ENCODE measurements at places on chromosomes 2 and 18.

- DNase-seq: no peak
Measured at GRCh38 chr2:238636269-238637073, 209.7 kb downstream of the ASB1 start.

GRCh38 chr2:162916286-162916801 lies 77.8 kb upstream of the KCNH7 start:
- DNase-seq: no peak

DNA sequence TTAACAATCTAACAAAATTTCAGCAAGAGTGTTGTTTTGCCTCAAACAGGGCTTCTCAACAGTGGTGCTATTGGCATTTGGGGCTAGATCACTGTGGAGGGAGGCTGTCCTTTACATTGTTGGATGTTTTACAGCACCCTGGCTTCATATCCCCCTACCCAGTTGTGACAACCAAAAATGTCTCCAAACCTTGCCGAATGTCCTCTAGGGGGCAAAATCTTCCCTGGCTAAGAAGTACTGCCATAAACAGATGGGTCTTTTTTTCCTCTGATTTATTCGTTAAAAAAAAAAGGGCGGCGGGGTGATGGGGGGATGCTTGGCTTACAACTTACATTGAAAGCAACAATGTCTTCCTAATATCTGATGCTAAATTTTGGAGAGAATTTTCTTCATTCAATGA lies 207.6 kb upstream of the CCDC150 start:
- DNase-seq: no peak

- no peak for DNase-seq
Measured at GRCh38 chr2:170218456-170218855, 40.5 kb downstream of the MYO3B start.

GRCh38 chr2:232894746-232895145 lies 24.7 kb downstream of the SNORC start:
- peak; percentile 11 for DNase-seq

DNA sequence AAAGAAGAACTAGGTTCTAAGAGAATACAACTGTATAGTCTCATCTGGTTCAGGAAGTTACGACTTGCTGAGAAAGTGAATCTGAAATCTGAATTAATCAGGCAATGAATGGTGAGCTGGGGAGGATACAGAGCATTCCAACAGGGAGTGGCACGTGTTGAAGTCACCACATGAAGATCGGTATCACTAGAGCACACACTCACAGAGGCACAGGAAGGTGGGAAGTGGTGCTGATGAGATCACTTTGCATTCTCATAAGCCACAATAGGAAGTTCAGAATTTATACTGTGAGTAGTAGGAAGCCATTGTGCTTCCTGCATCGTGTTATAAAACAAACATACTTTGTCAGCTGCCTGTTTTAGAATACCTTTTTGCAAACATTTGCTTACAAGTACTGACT lies 615.0 kb upstream of the DDX18 start:
- no peak for DNase-seq

GRCh38 chr18:11981543-11982366 lies 448 bp downstream of the IMPA2 start:
- DNase-seq: no peak

- DNase-seq: no peak
Measured at GRCh38 chr2:127359520-127359919, 28.3 kb downstream of the MAP3K2 start.

- DNase-seq: no peak
Measured at GRCh38 chr2:99957332-99958133, 184.9 kb downstream of the AFF3 start.

DNA sequence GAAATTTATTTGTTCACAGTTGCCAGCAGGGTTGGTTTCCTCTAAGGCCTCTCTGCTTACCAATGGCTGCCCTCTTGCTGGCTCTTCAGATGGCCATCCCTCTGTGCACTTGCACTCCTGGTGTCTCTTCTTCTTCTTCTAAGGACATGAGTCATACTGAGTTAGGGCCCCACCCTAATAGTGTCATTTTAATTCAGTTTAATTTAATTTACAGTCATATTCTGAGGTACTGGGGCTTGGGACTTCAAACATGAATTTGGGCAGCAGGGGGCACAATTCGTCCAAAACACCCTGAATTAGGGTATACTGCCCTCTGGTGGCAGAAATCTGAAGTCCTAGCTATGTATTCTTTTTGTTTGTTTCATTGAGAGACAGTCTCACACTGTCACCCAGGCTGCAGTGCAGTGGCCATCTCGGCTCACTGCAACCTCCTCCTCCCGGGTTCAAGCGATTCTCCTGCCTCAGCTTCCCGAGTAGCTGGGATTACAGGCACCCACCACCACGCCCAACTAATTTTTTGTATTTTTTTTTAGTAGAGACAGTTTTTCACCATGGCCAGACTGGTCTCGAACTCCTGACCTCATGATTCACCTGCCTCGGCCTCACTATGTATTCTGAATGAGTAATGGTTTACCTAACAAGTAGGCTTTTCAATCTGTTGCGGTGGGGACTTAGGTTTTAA lies 19.8 kb downstream of the SLC4A1AP start:
- peak; percentile 15 for DNase-seq

- no peak for DNase-seq
Measured at GRCh38 chr18:64490207-64490606, 341.3 kb upstream of the LINC00305 start.

- no peak for DNase-seq
Measured at GRCh38 chr2:156437931-156438410, 1.8 kb downstream of the GPD2 start.

GRCh38 chr2:105188343-105188742 lies 53.2 kb upstream of the GPR45 start:
- DNase-seq: no peak

GRCh38 chr2:217615171-217615570 lies 387.6 kb downstream of the TNS1 start:
- DNase-seq: no peak

DNA sequence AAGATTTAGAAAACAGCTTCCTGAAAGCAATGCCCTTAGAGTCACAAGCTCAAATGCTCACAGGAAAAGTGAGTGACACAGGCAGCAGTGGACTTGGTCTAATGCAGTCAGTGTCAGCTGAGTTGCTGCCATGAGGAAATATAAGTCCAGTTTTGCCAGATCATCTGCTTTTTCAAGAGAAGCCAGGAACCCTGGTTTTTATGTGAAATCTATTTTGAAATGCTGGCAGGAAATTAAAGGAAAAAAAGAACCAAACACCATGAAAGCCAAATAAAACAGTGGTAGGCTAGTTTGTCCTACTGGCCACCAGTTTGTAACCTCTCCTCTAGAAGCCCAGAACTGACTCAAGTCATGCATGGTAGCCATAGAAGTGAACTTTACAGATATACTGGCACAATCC lies 109.2 kb downstream of the THADA start:
- DNase-seq: no peak

GRCh38 chr2:197548582-197548981 lies 32.7 kb downstream of the MOB4 start:
- DNase-seq: no peak

GRCh38 chr2:151827564-151828142 lies 568 bp downstream of the ARL5A start:
- no peak for DNase-seq

DNA sequence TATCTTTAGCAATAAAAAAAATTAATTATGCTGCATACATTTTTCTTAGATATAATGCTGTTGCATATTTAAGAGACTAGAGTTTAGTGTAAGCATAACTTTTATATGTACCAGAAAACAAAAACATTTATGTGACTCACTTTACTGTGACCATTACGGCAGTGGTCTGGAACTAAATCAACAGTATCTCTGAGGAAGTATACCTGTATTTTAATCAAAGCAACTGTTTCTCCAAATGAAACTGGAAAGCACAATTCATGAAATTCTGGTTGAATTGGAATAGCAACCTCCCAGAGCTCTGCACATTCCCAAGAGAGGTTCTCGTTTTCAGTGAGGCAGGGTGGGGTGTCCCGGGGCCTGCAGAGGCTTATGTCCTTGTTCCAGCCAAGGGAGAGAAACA lies 112.2 kb upstream of the TACR1 start:
- DNase-seq: no peak

DNA sequence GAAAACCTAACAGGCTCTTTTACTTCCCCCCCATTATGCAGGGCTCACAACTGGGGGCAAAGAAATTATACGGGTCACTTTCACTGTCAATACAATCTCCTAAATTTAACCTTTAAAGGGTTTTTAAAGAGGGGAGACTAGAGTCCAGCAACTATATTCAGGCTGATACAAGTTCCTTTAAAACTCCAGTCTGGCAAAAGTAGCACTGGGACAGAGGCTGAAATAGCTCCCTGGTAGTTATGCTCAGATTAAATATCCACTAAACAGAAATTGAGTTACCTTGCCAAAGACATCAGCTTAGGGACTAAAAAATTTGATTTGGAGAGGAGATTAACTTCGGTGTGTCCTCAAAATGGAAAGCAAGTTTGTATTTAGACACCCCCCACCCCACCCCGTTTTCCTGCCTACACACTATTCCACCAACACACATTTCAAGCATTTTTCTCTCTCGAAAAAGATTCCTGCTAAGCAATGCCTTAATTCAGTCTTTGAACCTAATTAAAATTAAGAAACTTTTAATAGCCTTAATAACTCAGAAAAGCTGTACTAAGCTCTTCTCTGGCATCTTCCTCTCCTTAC lies 127.2 kb downstream of the OSBPL1A start:
- no peak for DNase-seq

- DNase-seq: no peak
Measured at GRCh38 chr2:9160732-9161131, 45.9 kb upstream of the ASAP2 start.

DNA sequence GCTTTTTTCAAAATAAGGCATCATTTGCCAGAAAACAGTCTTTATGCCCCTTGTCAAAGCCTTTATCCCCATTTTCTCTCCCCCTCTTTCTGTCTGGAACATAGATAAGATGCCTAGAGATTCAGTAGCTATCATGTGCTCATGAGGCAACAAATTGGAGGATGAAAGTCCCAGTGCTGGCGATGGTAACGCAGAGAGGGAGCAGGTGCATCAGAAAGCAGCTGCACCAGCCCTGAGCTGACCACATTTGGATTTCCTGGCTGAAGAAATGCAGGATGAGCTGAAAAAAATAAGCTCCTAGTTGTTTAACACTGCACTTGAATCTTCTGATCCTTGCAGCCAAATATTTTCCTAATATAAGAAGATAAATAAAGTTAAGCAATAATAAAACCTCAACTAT lies 48.0 kb downstream of the LOXHD1 start:
- DNase-seq: no peak

- no peak for DNase-seq
Measured at GRCh38 chr2:231371430-231372054, 24.0 kb upstream of the B3GNT7 start.

DNA sequence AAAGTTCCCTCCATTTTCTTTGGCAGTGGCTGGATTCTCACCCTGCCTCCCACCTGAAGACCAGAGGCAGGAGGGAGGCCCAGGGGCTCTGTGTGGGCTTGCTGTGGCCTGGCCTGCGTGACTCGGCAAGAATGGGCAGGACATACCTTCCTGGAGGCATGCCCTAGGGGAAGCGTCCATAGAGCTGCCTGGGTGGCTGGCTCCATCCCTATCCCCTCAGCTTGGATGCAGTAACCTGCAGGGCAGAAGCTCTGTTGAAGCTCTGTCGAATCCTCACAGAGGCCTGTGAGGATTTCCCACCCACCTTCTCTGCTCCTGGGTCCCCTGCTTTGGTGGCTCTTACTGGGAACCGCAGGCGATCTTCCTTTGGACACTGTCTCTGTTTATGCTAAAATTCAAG lies 1.3 kb upstream of the PRSS56 start:
- DNase-seq: no peak

- DNase-seq: no peak
Measured at GRCh38 chr2:236858661-236859060, 227.0 kb upstream of the COPS8 start.

DNA sequence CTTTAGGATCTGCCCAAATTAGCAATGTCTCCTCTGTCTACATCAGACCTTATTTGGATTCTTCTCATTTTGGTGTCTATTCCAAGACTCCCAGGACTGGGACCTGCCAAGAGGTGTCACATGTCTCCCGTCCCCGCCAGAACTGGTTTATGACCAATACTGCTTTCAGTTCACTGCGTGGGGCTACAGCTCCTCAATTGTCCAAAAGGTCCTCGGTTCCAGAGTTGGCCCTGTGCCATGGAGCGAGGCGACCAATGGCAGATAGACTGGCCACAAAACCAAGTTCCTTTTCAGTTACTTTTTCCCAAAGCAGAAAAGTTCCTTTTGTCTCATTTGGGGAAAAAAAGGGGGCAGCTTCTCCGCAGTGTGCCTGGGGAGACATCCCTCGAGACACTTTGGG lies 144.1 kb upstream of the ZNF236 start:
- DNase-seq: no peak

DNA sequence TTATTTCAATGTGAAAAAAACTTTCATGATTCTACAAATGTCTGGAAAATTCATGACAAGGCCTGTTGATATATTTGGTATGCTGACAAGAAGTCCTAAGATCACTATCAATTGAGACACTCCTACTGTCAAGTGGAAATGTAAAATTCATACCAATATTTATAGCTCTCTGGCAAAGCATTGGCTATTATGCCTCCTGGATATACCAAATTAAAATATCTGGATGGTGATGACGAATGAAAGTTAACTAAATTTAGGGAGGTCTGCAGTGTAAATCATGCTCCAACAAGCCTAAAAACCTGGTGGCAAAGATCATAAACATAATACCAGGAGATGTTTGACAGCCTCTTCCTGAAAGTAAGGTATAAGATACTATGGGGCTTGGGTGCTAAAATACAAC lies 41.1 kb upstream of the TCF4 start:
- no peak for DNase-seq

DNA sequence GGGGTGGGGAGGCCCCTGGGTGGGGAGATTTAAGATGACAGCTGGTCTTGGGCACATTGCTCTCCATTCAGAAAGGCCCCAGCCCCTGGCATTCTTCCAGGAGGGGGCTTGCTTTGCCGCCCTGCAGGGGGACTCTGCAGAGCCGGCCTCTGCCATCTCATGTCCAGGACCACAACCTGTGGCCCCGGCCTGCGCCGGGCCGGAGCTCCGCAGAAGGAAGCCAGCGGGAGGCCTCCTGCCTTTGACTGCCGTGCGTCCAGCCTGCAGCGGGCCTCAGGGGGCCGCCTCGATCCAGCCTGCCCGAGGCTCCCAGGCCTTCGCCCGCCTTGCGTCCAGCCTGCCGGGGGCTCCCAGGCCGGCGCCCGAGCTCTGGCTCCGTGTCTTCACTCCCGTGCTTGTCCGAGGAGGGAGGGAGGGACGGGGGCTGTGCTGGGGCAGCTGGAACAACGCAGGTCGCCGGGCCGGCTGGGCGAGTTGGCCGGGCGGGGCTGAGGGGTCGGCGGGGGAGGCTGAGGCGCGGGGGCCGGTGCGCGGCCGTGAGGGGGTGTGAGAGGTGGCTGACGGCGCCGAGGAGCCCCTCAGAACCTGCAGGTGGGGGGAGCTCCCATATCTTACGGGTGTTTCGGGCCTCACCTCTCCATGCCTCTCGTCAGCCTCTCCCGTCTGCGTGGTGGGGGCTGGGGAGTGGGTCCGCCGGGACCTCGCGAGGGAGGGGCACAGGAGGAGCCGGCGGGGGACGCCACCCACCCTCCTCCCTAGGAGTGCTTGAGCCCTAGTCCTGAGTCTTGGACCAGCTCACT lies 20.4 kb downstream of the GPC1 start:
- no peak for DNase-seq

- DNase-seq: peak; percentile 51
Measured at GRCh38 chr18:48540251-48541025, 1.6 kb downstream of the CTIF start.

Measured in GM12892 (cell line).